ENCODE measurements at places on chromosomes 2 and 18.

- no peak for DNase-seq
Observed at GRCh38 chr2:182744490-182744889, 28.4 kb downstream of the DNAJC10 start.

DNA sequence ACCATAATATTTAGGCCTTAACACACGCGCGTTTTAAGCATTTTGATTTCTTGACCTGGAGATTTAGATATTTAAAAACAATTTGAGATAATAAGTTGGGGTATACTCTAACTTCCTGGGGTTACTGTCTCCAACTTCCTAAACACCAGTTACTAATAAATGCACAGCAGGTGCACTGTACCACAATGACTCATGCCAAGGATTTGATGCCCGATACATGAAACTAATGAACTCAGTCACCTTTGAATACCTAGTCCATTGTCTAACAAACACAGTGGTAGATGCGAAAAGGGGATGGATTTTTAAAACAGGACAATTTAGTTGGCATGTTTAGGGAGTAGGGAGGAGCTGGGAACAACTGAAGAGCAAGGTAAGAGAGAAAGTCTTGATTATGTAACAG lies 21.2 kb downstream of the CABYR start:
- DNase-seq = no peak

DNA sequence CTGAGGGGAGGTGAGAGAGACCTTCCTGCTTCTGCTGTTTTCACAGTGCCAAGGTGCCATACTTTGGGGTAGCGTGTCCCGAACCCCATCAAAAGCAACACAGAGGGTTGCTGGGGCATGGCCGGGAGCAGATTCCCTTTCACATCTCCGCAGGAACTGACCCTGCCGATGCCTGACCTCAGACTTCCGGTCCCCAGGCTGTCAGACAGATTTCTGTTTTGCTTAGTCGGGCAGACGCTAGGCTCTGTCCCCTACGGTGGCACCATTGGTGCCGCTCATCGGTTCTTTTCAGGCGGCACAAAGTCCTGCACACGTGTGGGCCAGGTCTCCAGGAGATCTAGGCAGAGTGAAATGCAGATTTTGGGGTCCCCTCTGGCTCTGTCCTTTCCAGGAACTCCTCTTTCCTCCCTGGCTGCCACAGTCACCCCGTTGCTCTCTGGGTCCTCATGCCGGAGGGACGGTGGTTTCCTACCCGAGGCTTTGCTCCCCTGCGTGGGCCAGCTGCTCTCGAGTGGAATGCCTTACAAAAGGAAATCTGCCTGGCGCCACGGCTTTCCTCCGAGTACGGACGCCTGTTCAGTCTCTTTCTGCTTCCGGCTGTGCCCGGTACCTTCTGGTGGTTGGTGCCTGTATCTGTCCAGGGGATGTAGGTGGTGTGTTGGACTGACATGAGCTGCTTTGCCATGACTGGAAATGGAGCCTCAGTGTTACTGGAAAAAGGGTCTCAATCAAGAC lies 39.3 kb downstream of the RTP5 start:
- no peak for DNase-seq

- DNase-seq = no peak
Observed at GRCh38 chr2:130766037-130766436, 10.7 kb downstream of the AMER3 start.

GRCh38 chr2:24512831-24513230 lies 21.8 kb downstream of the NCOA1 start:
- no peak for DNase-seq

- no peak for DNase-seq
Observed at GRCh38 chr2:148521181-148521580, 123.4 kb upstream of the EPC2 start.

DNA sequence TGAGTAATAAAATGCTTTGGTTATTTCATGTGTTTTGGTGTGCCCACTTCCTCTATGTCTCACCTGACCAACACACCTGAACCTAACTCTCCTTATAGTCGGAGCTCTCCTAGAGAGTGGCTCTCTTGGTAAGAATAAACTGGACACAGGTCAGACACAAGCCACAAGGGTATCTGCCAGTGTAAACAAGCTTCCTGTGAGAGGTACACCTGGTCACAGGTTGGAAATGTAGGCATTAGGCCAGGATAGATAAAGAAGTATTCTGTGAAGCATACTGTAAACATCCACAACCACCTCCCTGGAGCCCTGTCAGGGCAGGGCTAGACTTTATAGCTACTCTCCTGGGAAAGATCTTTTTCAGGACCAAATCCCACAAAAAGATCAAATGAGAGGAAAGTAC lies 69.4 kb downstream of the ZDBF2 start:
- DNase-seq = no peak
